SK-MEL-5 (cell line): ENCODE measurements at places on chromosomes 7 and 10. TPM values are rescaled to one million over a fixed set of nuclear protein-coding genes. Genes with fewer than 3 reads are reported as not detected.

DNA sequence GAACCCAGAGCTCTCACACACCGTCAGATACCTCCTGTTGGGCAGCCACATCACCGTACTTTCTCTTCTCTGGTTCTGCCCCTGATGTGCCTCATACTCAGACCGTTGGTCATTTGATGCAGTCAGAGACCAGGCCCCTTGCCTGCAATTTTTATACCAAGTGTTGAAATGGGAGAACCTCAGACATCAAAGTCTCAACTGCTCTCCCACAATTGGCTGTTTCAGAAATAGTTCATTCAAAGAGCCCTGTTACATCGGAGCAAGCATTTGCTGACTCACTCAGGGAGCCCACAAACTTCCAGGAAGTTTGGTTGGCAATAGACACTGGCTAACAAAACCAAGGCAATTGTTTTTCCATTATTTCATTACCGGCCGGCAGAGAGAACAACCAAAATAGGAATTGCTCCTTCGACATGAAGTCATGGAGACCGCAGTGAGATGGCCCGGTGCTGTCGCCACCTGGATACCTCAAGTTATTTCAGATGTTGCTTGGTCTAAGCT is 33.5 kb upstream of the ADAM12 start:
- no peak for DNase-seq

DNA sequence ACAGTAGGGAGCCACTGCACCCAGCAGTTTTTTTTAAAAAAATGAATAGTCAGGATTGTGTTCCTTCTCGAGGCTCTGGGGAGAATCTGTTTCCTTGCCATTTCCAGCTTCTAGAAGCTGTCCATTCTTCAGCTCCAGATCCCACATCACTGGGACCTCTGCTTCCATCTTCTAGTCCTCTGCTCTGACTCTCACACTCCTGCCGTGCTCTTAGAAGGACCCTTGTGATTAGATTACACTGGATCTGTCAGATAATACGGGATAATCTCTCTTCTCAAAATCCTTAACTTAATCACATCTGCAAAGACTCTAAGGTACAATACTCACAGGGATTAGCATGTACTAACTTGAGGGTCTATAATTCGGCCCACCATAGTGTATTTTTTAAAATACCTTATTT is 158.9 kb upstream of the SP4 start:
- no peak for DNase-seq

GRCh38 chr10:104430360-104430759 is 76.7 kb downstream of the CFAP58 start:
- DNase-seq: no peak

DNA sequence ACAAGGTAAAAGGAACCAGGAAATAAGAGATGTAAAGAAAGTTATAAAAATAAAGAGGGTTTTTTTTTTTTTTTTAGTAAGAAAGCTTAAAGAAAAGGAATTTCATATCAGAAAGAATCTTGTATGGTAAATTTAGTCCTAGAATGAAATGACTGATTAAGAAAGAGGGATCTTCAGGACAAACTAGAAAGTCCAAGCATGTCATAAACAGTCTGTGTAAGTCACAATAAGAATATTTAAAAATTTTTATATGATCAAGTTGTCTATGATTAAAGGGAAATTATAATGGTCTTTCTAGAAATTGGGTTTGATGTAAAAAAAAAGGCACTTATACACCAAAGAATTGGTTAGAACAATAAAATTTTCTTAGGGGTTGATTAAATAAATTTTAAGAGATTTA is 289.5 kb downstream of the XPNPEP1 start:
- no peak for DNase-seq

DNA sequence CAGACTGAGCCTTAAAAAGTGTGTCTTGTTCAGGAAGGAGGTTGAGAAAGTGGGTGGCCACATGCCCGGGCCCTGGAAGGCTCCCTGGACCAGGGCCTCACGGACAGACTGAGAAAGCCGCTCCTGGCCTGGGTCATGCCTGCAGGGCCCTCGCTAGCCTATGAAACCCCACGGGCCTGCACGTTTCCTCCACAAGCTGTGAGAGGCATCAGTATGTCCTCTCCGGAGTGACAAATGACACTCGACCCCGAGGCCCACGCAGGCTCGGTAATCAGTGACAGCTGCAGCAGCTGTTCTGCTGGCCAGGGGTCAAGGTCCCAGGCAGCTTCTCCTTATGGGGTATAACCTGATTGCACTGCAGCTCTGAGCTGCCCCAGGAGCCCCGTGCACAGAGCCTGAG is 47.6 kb downstream of the ASB13 start:
- DNase-seq: no peak

DNA sequence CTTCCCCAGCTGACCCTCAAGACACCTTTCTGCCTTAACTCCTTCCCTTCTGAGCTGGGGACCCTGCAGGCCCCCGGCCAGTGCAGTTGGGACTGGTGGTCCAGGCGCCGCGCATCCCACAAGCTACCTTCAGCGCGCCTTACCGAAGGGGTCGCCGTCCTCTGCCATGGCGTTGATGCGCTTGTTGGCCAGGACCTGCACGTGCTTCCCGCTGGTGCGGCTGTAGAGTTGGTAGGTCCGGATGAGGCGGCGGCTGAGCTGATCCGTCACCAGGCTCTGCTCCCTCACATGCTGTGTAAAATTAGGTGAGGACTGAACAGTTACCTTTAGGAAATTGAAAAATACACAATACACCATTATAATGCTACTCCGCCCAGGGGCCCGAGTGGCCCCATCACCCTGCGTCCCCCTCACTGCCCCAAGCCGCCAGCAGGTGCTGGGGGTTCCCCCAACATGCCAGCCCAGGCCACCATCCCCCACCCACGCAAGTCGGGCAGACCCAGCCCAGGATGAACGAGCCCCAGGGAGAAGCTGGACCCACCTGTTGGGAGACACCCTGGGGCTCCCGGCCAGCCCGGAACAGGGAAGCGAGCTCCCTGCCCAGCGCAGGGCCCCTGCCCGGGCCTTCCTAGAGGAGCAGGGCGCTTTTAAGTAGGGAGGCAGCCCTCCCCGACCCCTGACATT is 1.2 kb downstream of the FGF8 start:
- DNase-seq: no peak

GRCh38 chr7:74129887-74130286 is 44.3 kb upstream of the EIF4H start:
- DNase-seq: no peak

DNA sequence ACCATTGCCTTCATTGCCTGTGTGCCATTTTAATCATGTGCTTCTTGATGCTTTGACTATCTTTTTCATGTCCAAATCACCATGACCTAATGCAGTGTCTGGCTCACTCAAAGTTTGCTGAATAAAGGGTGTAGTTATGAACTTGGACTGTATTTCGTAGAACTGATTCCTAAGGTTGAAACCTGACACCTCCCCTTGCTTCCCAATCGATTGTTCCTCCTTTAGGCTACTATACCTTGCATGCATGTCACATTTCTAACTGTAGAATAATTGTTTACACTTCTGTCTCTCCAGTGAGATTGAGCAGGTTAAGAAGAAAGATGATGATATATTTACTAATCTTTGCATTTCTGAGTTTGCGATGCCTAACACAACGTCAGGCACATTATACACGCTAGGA is 41.0 kb upstream of the CDK1 start:
- peak; percentile 1 for DNase-seq

- DNase-seq: no peak
Observed at GRCh38 chr10:15144788-15145187, 23.7 kb downstream of the NMT2 start.

DNA sequence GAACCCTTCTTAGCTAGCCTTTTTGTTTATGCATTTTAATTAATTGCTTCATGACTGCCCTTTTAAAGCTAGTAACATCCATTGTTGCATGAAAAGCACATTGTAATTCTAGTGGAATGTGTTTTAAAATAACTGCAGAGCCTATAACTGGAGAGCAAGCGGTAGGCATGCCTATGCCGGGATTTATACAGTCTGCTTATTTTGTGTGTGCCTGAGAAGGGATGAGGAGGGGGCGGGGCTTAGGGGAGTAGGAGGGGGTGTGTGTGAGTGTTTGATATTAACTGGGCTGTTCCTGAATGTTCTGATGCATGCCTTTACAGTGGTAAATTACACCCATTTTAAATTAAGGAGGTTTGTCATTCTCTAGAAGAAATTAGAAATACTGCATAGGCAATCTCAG is 208.1 kb downstream of the TCF7L2 start:
- peak; percentile 8 for DNase-seq

GRCh38 chr7:142885311-142886230 is at the start of gene TRPV6:
Gene TRPV6 (minus strand): TSS chr7:142885745.
- DNase-seq: no peak

DNA sequence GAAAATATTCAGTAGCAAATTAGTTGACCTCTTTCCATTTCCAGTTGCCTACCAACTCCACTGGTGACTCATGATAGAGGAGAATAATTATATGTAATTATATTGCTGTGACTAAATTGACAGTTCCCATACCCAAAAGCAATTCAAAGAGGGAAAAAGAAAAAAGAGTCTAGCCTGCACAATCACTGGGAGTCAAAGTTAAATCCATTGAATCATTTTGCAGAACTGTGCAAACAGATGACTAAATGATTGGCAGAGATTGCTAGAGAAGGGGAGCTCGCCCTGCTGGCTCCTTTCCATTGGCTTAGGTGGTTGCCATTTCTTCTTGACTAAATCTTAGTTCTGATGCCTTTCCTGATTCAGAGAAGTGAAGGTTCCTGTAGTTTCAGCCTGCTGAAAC is 1228.6 kb upstream of the SORCS1 start:
- no peak for DNase-seq

- DNase-seq: peak; percentile 51
Observed at GRCh38 chr10:132904181-132904813, 38.1 kb downstream of the CFAP46 start.

GRCh38 chr10:76399226-76399625 is 967.8 kb downstream of the LRMDA start:
- DNase-seq: no peak

- DNase-seq: no peak
Observed at GRCh38 chr7:132290021-132290420, 286.2 kb downstream of the PLXNA4 start.

GRCh38 chr10:99648717-99649116 is 10.6 kb upstream of the ENTPD7 start:
- DNase-seq: no peak

- no peak for DNase-seq
Observed at GRCh38 chr10:88125766-88126165, 262.3 kb downstream of the PTEN start.

- DNase-seq: no peak
Observed at GRCh38 chr10:17473228-17473950, 19.0 kb upstream of the ST8SIA6 start.

- DNase-seq: no peak
Observed at GRCh38 chr7:42611289-42611928, 300.5 kb downstream of the C7orf25 start.

- DNase-seq: no peak
Observed at GRCh38 chr10:70358446-70358845, 24.0 kb downstream of the LRRC20 start.

DNA sequence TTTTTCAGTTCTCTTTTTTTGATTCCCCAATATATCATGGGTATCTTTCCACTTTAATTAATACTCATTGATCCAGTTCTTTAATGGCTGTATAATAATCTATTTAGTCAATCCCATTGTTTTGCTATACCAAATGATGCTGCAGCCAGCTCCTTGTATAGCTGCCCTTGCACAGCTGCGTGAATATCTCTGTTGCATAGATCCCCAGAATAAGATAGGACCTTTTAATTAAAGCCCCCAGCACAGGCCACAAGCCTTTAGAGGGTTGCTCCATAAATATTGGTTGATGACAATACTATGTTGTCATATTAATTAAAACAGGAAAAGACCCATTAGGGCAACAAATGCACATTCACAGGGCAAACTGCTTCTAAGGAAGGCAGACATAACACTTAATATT is 57.9 kb downstream of the BUB3 start:
- no peak for DNase-seq

DNA sequence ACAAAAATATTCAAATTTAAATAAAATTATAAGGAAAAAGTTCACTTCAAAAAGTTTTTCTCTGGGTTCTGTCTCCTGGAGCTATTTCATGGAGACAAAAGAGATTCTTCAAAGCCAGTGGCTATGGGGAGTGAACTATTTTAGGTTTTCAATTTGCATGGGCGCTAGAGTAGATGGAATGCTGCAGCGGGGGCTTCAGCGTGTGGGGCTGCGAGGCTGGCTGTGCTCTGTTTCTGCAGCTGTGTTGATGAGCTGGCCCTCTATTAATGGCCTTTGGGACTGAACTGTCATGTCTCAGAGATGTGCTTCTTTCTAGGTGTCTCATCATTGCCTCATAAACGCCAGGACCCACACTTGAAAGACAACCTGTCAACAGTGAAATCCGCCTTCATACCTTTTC is 108.4 kb upstream of the NPY start:
- DNase-seq: no peak

DNA sequence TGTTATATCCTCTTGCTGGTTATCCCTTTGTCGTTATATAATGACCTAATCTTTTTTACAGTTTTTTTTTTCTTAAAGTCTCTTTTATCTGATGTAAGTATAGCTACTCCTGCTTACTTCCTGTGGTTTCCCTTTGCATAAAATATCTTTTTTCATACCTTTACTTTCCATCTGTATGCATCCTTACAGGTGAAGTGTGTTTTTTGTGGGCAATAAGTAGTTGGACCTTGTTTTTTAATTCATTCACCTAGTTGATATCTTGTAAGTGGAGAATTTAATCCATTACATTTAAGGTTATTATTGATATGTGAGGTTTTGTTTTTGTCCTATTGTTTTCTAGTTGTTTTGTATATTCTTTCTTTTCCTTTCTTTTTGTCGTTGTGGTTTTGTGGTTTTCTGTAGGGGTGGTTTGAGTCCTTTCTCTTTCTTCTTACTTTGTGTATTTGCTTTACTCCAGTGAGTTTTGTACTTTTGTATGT is 168.6 kb downstream of the MLLT10 start:
- DNase-seq: no peak

MICU1 gene
- total RNA-seq: 34.4 and 34.8 TPM in 2 replicates

MYPN gene
- 0.13 and 0.43 TPM in 2 replicates for total RNA-seq

CYP3A7 gene
- total RNA-seq: not detected in 2 replicates

GATAD1 gene
- total RNA-seq: 53.7 and 59.2 TPM in 2 replicates
